ENCODE measurements at places on chromosomes 5 and 9.

DNA sequence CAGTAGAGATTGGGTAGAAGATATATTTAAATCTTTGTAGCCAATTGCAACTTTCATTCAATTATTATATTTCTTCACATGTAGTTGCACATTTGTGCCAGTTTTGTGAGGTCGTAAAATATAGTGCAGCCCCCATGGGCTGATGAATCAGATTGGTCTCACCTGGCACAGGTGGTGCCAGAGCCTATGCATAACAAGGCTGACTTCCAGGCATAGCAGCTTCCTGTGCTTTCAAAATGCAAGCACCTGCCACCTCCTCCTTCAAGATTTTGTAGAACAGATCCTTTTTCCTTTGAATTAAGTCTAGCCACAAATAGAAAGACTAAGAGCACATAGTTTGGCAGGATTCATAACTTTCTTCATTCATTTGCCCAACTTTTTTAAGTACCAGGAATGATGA, 87.1 kb downstream of the STARD4 start:
- DNase-seq = no peak
- H3K27me3 ChIP-seq = no peaks in the 10 kb centered on the region
- no peak overlapping the region for H3K4me3 ChIP-seq
- no peak overlapping the region for H3K27ac ChIP-seq
- H3K36me3 ChIP-seq = peaks cover 62% of the 10 kb centered on the region

DNA sequence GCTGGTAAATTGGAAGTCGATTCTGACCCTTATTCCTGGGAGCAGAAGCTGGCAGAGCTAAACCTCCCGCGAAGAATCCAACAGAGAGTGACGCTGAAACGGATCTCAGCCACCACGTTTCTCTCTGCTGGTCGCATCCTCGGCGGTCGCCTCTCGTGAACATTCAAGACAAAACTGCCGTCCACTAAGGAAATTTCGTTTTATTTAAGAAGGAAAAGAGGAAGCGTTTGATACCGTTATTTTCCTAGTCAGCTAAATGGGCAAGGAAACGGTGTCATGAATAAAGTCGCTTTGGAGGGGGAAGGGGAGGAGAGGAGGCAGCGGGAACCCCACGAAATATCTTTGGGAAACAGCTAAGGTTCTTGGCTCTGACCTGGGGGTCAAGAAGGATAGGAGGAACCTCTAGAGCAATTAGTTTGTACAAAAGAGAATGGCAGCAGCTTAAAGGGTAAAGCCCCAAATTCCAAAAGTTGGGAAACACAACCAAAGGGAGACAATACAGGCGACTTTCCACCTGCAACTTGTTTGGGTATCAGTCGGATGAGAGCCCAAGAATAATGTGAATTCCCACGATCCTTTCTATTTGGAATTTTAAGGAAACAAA, 1.9 kb downstream of the FOXB2 start:
- H3K27ac ChIP-seq = no peak overlapping the region
- H3K36me3 ChIP-seq = peaks cover 2% of the 10 kb centered on the region
- H3K4me3 ChIP-seq = no peak overlapping the region
- peaks cover 96% of the 10 kb centered on the region for H3K27me3 ChIP-seq

GRCh38 chr5:87829217-87829551, 416.5 kb upstream of the CCNH start:
- H3K36me3 ChIP-seq = no peaks in the 10 kb centered on the region
- H3K4me3 ChIP-seq = no peak overlapping the region
- DNase-seq = no peak
- H3K27ac ChIP-seq = no peak overlapping the region
- no peaks in the 10 kb centered on the region for H3K4me1 ChIP-seq
- no peaks in the 10 kb centered on the region for H3K27me3 ChIP-seq

DNA sequence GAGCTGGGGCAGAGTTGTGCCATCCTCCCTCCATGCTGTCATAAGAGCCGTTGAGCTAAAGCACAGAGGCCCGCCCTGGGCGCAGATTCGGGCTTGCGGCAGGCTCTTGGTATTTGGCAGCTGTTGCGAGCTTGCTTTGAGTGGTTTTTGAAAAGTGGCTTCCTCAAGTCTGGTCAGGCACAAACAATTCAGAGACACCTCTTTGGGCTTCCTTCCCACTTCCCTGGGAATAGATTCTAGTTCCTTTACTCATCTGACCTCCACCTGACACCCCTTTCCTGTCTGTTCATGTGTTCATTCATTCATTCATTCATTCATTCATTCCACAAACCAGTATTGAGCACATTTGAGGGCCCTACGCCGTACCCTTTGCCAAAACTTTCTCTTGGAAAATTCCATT, 27.4 kb downstream of the NCS1 start:
- H3K4me3 ChIP-seq = no peak overlapping the region
- DNase-seq = no peak
- H3K36me3 ChIP-seq = no peaks in the 10 kb centered on the region
- no peak overlapping the region for H3K27ac ChIP-seq
- no peaks in the 10 kb centered on the region for H3K4me1 ChIP-seq
- H3K27me3 ChIP-seq = no peaks in the 10 kb centered on the region

DNA sequence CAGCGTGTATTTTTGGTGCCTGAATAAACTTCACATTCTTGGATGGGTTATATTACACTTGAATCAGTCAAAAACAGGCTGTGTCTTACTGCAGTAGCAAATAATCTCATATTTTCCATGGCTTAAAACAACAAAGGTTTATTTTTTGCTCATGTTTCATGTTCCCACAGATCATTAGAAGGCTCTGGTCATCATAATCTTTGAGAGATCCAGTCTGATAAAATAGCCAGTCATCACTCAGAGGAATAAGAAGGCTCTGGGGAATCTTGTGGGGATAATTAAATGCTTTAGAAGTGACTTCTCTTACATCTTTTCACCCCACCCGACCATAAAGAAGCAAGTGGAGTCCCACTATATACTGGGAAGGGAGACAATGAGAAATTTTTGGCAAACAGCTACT, 417.7 kb downstream of the PSAT1 start:
- H3K4me3 ChIP-seq = no peak overlapping the region
- peaks cover 6% of the 10 kb centered on the region for H3K27me3 ChIP-seq
- H3K27ac ChIP-seq = no peak overlapping the region
- H3K36me3 ChIP-seq = no peaks in the 10 kb centered on the region
- DNase-seq = no peak

- no peaks in the 10 kb centered on the region for H3K27me3 ChIP-seq
- peaks cover 13% of the 10 kb centered on the region for H3K4me1 ChIP-seq
- H3K27ac ChIP-seq = no peak overlapping the region
- DNase-seq = no peak
- no peak overlapping the region for H3K4me3 ChIP-seq
Observed at GRCh38 chr5:133847301-133847700, 121.1 kb downstream of the C5orf15 start.

DNA sequence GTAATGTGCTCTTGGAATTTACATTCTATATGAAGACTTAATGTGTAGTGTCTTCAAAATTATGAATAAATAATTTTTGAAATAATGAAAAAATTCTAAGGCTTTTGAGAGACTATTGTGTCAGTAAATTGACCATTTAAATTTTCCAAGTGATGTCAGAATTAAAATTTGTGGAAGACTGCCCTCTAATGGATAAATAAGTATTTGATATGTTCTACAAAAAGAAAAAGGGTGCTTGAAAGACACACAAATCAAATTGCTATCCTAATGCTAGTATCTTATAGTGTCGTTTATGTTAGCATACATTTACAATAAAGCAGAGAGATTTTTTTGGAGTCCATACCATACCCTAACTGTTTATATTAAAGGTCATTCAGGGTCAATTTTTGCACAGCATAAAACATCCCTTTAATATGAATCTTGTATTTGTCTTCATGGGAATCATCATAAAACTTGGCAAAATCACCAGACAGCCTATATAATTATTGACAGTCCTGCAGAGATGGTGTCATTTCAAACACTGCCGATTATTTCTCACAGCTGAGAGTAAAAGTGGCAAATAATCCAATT, 120.8 kb upstream of the SLC27A6 start:
- H3K27ac ChIP-seq = no peak overlapping the region
- no peak overlapping the region for H3K4me3 ChIP-seq
- no peak for DNase-seq

DNA sequence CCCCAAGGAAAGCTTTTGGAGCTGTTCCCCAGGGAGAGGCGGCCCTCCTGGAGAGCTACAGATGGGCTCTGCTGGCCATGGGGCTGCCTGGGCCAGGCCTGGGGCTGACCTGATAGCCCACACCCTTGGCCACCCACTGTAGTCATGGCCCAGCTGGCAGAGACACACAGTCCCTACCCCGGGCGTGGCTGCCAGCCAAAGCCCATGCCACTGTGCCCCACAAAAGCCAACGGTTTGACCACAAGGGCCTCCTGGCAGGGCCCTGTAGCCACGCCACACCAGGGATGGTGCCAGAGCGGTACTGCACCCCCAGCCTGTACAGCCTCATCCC, 15.2 kb downstream of the NACC2 start:
- H3K27ac ChIP-seq = no peak overlapping the region
- no peaks in the 10 kb centered on the region for H3K27me3 ChIP-seq
- H3K4me3 ChIP-seq = no peak overlapping the region
- peaks cover 21% of the 10 kb centered on the region for H3K4me1 ChIP-seq
- DNase-seq = no peak
- no peaks in the 10 kb centered on the region for H3K36me3 ChIP-seq

DNA sequence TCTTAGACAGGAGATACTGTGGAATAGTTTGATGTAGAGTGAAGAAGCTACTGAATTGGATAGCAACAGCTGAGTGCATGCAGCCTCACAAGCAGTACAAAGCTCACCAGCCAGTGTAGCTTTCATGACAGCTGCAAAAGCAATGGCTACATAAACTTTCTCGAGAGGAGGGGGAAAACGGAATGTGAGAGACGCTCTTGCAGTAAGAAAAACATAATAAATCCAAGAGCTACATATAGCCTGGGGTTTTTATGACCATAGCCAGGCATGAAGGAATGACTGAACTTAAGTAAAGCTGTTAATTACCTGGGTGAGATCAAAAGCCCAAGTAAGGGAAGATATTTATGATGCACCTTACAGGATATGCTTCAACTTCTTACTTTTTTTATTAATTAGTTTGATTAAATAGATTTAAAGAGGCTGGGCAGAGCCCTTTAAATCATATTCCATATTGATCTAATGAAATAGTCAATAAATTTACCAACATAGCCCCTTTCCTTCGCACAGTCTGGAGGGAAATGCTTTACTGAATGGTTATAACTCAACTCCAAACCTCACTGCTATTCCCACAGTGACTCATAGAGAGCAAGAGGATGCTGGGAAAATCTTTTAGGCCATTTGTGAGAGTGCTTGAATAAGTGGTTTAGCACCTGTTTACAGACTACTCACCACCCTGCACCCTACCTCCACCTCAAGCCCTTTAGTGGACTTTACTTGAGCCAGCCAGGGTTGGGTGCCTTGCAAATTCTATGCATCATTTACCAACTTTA, 407.2 kb upstream of the CLINT1 start:
- DNase-seq = no peak
- no peaks in the 10 kb centered on the region for H3K27me3 ChIP-seq
- peaks cover 2% of the 10 kb centered on the region for H3K36me3 ChIP-seq
- H3K27ac ChIP-seq = no peak overlapping the region

- H3K27ac ChIP-seq = no peak overlapping the region
- no peaks in the 10 kb centered on the region for H3K36me3 ChIP-seq
- no peaks in the 10 kb centered on the region for H3K27me3 ChIP-seq
Observed at GRCh38 chr5:67303356-67303755, 106.8 kb upstream of the CD180 start.

Measured in activated naive CD8-positive, alpha-beta T cell treated with anti-CD3 and anti-CD28 coated beads for 36 hours (primary cell).